ENCODE measurements at places on chromosomes 6 and 20.

DNA sequence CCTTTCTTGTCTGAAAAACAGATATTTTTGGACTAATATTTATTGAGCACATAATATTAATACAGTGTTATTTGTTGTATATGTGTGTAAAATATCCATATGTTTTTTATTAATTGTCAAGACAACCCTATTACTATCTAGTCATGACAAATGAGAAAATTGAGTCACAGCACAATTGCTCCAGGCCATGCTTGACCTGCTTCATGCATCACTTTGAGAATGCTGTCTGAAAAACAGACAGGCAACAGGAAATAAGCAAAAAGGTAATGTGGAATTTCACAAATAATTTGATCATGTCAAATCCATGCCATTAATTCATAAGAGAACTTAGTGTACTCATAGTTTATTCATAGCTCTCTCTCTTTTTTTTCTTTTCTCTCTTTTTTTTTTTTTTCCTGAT lies 246.5 kb downstream of the RIMS1 start:
- no peak for DNase-seq

GRCh38 chr6:35370124-35370741 lies 27.9 kb downstream of the PPARD start:
- peak; percentile 26 for DNase-seq

DNA sequence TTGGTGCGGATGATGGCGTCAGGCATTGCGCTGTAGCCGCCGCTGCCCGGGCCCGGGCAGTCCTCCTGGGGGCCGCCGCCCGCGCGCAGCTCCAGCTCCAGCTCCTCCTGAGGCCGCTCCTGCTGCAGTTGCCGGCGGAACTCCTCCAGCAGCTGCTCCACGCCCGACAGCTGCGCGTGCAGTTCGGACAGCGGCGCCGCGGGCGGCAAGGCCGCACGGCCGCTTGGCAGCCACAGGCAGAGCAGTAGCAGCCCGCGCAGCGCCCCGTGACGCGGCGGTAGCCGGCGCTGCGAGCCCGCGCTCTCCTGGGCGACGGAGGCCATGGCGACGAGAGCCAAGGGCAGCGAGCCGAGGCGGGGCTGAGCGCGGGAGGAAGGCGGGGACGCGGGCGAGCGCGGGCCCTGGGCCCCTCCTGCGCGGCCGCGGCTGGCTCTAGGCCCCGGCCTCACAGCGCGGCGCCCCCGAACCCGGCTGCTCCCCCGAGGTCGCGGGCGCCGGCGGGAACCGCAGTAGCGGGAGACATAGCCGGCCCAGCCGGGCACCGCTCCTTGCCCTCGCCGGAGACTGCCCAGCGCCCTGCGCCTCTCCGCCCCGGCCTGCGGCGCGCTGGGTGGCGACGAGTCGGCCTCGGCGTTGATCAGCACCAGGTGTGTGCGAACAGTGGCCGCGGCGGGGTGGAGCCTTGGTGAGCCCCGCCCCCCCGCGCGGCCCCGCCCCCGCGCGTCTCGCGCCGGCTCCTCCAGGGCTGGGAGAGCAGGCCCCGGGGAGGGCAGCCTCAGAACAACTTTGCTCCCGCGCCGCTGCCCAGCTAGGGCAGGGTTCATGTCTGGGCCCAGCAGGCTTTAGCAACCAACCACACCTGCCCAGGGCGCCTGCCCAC lies at the start of gene LRP11:
LRP11 (minus strand) TSS at position 662 of the 880 bp plus-strand sequence; CDS start at position 323, 339 bp downstream.
- DNase-seq = peak; percentile 67

DNA sequence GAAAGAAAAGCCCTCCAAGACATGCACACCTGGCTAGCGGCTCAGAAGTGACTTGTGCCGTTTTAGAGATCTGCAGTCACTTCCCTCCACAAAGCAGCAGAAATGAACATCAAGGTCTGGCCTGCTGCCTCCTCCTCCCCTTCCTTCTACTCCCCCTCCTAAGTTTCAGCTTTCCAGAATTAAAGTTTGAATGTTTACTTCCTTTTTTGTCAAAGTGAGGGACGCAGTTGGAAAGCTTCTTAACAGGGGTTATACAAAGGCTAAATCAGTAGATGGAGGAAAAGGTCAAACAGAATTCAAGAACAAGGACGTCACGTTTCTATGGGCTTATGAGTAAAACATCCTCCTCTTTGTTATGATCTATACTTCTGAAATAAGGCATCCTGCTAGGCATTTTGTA lies 227.7 kb downstream of the SLC35F1 start:
- DNase-seq = no peak

DNA sequence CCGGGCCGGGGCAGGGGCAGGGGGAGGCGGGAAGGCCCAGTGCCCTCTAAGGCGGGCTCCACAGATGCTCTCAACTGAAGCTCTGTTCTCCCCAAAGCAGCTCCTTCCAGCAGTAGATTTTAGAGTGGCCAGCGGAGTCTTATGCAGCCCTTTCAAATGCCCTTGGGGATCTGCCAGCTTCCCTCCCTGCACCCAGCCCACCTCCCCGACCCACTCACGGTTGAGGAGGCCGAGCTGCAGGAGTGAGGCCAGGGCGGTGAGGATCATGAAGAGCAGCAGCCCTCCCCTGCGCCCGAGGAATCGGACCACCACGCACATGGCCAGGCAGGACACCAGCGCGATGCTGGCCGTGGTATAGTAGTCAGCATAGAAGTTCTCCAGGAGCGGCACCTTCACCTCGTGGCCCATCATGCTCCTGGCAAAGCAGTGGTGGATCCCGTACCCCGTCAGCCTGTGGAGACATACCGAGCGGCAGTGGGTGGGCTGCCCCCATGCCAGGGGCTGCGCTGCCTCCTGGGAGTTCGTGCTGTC lies 28.0 kb downstream of the PSMG4 start:
- no peak for DNase-seq

- no peak for DNase-seq
These were observed 89.9 kb downstream of the FIG4 start for GRCh38 chr6:109781001-109781400.

- DNase-seq = no peak
These were observed 248.7 kb downstream of the RFPL4B start for GRCh38 chr6:112595841-112596240.

DNA sequence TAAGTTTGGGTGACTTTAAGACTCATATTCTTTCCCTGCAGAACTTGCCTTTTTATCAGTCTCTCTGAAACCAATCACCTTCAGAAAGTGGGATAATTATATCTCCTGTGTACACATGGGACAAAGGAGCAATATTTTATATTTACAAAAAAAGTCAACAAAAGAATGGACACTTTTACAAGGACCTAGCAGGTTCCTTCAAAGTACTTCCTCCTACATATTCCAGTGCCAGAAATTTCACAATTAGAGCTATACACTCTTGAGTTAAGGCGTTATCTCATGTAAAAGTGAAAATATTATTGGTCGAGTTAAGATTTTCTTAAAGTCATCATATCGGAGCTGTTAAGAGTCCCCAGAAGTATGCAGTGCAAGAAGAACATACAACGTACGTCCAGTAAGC lies 98.9 kb upstream of the MAFB start:
- no peak for DNase-seq

- no peak for DNase-seq
These were observed 71.5 kb downstream of the RPP40 start for GRCh38 chr6:4932228-4932903.

- no peak for DNase-seq
These were observed 34.7 kb upstream of the LAMA4 start for GRCh38 chr6:112289038-112289566.

DNA sequence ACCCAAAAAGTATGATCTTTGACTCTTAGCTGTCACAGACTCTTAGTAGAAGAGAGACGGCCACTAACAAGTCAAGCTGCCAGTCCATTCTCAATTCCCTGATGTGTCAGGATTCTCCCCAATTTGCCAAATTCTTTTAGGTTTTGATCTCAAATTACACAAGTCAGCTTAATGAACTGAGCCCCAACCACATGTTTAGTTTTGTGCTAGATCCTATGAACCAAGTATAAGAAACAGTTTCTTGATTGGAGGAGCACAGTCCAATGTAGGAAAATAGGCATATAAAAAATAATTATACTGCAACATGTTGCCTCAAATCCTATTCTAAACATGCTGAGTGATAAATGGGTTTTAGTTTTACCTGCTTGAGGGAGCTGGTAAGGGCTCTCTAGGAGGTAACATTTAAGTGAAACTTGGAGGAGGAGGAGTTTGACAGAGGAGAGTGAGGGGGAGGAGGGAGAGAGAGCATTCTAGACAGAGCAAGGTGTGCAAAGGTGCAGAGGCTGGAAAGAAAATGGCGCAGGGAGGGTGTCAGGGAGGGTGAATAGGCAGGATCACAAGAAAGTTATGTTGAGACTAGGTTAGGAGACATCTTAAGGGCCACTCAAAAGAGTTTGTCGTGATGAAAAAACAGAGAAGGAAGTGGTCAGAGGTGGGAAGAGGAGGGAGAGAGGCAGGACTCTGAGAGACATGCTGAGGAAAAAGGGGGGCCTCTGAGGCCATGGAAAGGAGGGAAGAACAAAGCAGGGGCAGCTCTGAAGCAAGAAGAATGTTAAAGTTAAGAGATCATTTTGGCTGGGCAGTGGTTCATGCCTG lies 22.8 kb upstream of the FAM83C start:
- no peak for DNase-seq

DNA sequence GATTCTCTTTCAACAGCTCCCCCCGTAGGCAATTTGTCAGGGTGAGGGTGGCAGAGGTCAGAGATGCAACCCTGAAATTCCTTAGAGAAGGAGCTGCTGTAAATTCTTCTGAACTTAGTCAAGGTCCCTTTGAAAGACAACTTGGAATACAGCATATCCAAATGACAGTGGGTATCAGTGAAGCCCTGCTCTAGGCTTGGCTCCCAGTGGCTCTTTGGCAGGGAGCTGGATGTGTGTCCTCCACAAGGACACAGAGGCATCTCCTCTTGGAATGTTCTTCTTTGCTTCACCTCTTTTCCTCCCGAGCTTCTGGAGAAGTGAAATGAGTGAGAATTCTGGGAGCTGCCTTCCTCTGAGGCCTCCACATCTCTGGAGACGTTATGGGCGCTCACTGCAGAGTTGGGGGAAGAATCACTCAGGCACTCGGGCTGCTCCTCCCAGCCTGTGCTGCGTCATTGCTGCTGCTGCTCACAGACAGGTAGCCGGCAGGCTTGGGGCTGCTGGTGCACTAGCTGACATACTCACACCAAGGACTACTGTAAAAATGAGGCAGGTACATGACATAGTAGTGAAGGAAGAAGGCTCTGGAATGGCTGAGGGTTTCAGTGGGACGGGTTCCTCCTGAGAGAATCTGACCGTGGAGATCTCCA lies 34.1 kb downstream of the DYNLT1 start:
- DNase-seq = no peak

GRCh38 chr6:149435919-149436586 lies 36.0 kb downstream of the SUMO4 start:
- DNase-seq = no peak

- DNase-seq = no peak
These were observed 16.3 kb downstream of the ZNF133 start for GRCh38 chr20:18304618-18305017.

GRCh38 chr6:53931086-53931485 lies 136.3 kb downstream of the LRRC1 start:
- DNase-seq = no peak

- DNase-seq = no peak
These were observed 15.7 kb upstream of the CDKN1A start for GRCh38 chr6:36662827-36663256.

- DNase-seq = no peak
These were observed 38.2 kb downstream of the MYLIP start for GRCh38 chr6:16166871-16167608.

- no peak for DNase-seq
These were observed 437.1 kb downstream of the UTRN start for GRCh38 chr6:144722154-144722737.

- no peak for DNase-seq
These were observed 10.6 kb downstream of the TEAD3 start for GRCh38 chr6:35486005-35486925.

DNA sequence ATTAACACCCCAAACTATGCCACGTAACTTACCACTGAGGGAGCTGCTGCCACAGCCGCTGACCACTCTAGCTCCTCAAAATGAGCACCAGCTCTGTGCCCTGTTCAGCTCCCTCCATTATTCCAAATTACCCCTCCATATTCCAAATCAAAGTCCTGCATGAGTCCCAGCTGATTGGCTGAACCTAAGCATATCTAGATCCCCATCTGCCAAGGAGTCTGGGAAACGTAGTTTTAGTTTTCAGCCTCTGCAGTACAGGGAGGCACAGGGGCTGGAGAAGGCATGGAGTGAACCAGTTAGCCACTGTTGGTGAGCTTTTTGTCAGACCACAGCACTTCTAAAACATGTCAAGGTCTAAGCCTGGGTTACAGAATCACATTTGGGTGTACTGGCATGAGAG lies 15.9 kb downstream of the UNC5CL start:
- no peak for DNase-seq

DNA sequence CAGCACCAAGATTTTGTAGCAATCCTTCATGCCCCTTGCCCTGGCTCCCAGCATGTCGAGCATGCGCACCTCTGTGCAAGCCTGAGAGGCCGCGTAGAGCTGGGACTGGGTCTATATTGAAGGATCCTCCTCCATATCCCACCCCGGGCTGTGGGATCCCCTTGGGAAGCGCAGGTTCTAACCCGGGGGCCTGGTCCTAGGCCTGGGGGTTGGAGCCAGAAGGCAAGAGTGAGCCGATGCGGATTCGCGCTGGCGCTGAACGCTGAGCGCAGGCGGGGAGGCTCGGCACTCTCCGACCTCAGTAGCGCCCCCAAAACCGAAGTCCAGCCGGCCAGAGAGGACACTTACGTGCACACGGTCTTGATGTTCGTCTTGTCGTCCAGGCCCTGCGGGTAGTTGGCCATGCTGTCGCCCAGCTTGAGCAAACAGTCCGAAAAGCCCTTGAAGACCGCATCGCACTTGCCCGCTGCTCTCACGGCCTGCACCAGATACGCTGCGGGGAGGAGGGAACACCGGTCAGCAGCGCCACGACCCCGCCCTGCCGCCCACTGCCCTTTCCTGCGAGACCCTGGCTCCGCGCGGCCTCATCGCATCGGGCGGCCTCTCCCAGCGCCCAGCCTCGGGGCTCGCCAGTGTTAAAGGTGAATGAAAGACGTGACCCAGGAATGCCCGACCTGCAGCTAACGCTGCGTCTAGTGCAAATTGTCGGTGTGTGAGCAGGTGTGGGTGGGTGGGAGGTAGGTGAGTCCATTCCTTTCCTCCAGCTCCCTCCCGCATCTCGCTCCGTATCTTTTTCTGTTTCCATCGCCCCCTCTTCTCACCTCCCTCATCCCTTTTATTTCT lies 4.5 kb downstream of the NRN1 start:
- no peak for DNase-seq

- no peak for DNase-seq
These were observed 106.5 kb downstream of the LY86 start for GRCh38 chr6:6694825-6695624.

GRCh38 chr6:43221046-43221972 lies 8.0 kb downstream of the DNPH1 start:
- no peak for DNase-seq
